A549 (cell line): ENCODE measurements at places on chromosomes 5 and 9.

GRCh38 chr9:74528207-74528606 lies 31.1 kb downstream of the RORB start:
- no peak for DNase-seq

GRCh38 chr5:4802044-4802443 lies 338.1 kb upstream of the ADAMTS16 start:
- no peak for DNase-seq

- DNase-seq = peak; percentile 51
These were observed 3.6 kb upstream of the NPR3 start for GRCh38 chr5:32707418-32707997.

DNA sequence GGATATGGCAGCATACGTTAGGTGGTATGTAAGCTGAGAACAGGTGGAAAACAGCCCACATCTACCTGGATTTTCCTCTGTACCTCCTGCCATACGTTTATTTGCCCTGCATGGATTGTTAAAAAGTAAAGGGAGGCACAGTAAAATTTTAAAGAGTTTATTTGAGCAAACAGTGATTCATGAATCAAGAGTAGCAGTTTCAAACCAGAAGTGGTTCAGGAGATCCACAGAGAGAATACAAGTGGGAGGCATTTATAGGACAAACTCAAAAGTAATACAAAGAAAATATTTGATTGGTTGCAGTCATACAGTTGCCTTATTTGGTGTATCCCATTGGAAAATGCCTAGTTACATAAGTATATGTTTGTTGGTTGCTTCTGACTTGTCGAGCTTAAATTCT lies 117.6 kb downstream of the FAM170A start:
- DNase-seq = no peak
